Endodermal cell (in vitro differentiated cells): ENCODE measurements at places on chromosomes 2 and 18. TPM values are rescaled to one million over a fixed set of nuclear protein-coding genes. Genes with fewer than 3 reads are reported as not detected.

The ALK gene
- 0.13 to 0.36 TPM (median 0.35 TPM) in 3 replicates for total RNA-seq

The TTN gene
- total RNA-seq, result 36.1 to 126 TPM (median 118 TPM) in 3 replicates

DNA sequence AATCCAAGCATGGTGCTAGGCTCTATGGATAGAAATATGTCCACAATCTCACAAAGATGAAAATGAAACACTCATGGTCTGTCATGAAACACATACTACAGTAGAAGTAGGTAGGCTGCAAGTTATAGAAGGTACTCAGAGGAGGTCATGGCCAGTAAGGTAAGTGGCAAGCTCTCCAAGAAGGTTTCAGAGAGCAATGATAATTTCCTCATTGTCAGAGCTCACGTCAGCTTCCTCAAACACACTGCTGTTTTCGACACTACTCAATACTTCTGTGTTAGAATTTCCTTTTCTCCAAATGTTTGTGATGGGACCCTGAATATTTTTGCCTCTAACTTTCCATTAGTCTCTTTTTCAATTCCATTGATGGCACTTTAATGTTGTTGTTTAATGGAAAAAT, 25.5 kb downstream of the CCDC141 start:
- no peak for DNase-seq
- H3K4me1 ChIP-seq, result no peaks in the 10 kb centered on the region
- no peak overlapping the region for H3K4me3 ChIP-seq
- no peak overlapping the region for H3K27ac ChIP-seq

GRCh38 chr18:41618147-41618546, 336.9 kb upstream of the PIK3C3 start:
- no peak for DNase-seq
- no peaks in the 10 kb centered on the region for H3K36me3 ChIP-seq
- no peaks in the 10 kb centered on the region for H3K27me3 ChIP-seq
- peaks cover 4% of the 10 kb centered on the region for H3K4me1 ChIP-seq
- H3K4me3 ChIP-seq, result no peak overlapping the region
- H3K27ac ChIP-seq, result no peak overlapping the region
